ENCODE measurements at places on chromosomes 1 and 21.

- DNase-seq, result no peak
Observed at GRCh38 chr1:60265560-60266535, 192.3 kb upstream of the C1orf87 start.

DNA sequence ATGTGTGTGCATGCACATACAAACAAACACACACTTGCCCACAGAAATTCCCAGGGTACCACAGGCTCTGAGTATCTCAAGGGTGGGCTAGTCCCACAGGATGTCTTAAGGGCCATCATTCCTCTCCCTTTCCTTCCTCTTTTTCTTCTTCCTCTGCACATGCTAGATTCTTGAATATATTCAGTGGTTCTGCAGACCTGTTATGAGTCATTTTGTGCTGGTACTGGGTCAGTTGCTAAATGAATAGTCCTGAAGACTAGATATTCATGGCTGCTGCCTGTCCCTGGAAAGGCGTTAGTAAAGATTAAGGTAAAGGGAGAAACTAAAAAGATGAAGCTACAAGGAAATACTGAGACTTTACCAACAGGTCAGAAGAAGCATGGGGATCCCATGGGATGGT lies 256.7 kb upstream of the KIAA0040 start:
- DNase-seq, result no peak

DNA sequence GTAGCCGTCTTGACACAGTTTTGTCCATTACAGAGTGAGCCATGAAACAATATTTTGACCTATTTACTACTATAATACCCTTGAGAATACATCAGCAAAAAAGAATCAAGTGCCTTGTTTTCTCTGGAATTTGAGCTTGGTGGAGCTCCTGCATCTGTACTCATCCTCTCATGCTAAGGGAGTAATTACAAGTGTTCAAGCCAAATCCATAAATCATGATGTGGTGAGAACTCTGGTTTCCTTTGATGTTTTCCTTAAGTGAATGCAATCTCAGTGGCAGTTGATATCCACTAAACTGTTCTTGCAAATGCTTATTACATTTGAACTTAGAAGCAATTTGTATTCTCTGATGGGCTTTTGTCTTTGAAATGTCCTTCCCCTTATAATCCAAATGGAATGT lies 824.6 kb upstream of the TMPRSS15 start:
- DNase-seq, result no peak

GRCh38 chr21:39575775-39576174 lies 37.0 kb upstream of the B3GALT5 start:
- DNase-seq, result no peak

- DNase-seq, result no peak
Observed at GRCh38 chr1:169495046-169495775, 9.5 kb upstream of the SLC19A2 start.

DNA sequence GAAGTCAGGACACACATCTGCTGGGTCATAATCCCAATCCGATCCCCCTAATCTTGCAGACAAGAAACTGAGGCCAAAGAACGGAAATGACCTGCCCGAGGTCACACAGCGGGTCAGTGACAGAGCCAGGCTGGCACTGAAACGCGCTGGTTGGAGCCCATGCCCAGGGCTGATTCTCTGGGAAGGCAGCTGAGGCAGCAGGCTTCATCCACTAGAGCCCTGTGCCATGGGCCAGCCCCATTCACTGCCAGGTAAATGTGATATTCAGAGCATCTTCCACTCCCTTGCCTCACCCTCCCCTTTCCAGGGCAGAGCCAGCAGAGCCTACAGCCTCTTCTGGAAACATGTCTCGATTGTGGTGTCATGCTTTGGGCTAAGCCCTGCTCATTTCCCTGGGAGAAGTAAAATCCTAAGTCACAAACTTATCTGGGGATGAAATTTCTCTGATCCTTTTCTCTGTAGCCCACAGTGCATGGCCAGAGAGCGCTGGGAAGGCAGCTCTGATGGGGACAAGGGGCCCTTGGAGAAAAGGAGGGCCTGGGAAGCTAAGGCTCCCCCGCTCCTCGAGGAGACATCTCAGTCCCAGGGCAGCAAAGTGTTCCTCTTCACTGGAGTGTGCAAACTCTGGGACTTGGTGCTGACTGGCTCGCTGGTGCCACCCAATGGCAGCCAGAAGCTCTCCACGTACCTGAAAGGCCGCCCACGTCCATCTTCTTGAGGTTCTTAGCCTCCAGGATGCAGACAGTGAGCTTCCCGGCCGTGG lies 110.4 kb downstream of the SYT2 start:
- peak; percentile 6 for DNase-seq

GRCh38 chr1:242530761-242531160 lies 6.3 kb upstream of the PLD5 start:
- no peak for DNase-seq

DNA sequence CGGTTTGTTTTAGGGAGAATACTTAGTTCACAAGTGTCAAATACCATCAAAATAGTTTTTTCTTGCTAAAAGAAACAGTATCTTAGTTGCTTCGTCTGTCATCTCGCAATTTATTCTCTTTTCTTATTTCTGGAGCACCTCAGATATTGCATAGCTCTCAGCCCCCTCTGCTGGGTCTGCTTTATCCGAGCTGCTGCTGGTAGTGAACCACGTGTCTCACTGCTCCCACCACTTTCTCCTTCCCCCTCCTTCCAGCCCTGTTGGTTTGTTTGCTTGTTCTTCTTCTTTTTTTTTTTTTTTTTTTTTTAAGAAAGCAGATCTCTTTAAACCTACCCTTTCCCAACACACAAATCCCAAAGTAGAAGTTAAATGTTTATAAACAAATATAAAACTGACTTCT lies 170.8 kb downstream of the EDEM3 start:
- no peak for DNase-seq

DNA sequence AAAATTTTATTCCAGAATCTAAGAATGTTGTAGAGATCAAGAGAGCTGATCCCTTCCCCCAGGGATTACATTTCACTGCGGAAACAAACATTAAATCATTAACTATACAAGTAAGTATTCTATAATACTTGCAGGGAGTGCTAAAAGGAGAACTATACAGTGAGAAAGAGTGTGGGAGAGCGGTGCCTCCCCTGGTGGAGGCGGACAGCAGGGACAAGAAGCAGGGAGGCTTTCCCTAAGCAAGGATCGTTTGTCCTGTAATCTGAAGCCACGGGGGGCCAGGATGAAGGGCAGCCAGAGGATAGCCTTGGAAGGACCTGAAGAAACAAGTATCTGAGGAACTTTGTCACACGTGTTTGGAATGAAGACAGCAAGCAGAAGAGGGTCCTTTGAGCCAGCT lies 40.1 kb downstream of the SLC9C2 start:
- no peak for DNase-seq

DNA sequence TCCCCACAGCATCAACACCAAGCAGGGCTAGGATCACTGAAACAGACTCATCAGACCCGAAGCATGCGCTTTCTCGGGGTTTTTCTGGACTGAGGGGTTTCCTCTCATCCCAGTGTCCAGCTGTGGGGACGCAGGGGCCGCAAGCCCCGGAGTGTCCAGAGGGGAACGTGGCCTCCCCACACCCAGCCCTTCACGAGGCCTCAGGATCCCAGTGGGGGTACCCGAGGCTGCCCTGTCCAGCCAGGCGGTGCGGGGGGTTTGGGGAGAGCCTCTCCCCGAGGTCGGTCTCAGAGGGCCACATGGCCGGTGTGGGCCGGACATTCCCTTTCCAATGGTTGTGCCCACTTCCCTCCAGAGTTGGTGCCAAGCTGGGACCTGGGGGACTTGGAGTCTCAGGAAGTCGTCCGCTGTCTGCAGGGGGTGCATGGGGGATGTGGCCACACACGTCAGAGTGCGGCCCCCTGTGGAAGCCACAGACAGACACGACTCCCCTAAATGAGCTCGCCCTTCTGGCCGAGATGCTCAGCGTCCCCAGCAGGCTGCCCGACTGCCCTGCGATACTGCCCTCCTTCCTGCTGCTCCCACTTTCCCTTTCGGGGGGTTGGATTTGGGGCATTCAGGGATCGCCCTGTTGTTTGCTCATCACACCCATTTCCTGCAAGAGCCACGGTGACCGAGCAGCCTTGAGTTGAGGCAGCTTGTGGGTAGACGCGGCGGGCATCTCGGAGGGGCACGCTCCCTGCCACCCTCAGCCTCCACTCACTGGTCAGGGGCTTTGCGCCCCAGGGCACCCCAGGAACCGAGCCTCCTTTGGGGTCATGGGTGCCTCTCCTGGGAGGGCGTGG lies 4.1 kb downstream of the COL6A1 start:
- DNase-seq, result no peak

- DNase-seq, result no peak
Observed at GRCh38 chr1:208737922-208738321, 493.7 kb upstream of the PLXNA2 start.

- no peak for DNase-seq
Observed at GRCh38 chr1:231011963-231012362, 28.1 kb downstream of the FAM89A start.

- DNase-seq, result no peak
Observed at GRCh38 chr1:19835578-19835977, 20.5 kb upstream of the RNF186 start.

DNA sequence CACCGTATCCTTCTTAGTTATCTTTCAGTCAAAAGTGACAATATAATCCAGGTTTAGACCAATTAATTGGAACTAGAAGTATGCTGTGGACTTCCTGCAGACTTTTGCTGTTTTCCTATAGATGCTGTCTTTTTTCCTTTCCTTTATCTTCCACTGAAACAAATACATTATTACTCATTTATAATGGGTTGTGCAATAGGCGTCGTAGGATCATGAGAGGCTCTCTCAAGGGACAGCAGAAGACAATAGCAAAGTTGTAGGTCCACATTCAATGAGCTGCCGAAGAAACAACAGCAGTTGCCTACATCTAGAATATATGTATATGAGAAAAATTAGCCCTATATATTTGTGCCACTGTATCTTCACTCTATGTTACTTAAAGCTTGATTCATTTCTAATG lies 371.6 kb downstream of the AMY1C start:
- DNase-seq, result no peak

DNA sequence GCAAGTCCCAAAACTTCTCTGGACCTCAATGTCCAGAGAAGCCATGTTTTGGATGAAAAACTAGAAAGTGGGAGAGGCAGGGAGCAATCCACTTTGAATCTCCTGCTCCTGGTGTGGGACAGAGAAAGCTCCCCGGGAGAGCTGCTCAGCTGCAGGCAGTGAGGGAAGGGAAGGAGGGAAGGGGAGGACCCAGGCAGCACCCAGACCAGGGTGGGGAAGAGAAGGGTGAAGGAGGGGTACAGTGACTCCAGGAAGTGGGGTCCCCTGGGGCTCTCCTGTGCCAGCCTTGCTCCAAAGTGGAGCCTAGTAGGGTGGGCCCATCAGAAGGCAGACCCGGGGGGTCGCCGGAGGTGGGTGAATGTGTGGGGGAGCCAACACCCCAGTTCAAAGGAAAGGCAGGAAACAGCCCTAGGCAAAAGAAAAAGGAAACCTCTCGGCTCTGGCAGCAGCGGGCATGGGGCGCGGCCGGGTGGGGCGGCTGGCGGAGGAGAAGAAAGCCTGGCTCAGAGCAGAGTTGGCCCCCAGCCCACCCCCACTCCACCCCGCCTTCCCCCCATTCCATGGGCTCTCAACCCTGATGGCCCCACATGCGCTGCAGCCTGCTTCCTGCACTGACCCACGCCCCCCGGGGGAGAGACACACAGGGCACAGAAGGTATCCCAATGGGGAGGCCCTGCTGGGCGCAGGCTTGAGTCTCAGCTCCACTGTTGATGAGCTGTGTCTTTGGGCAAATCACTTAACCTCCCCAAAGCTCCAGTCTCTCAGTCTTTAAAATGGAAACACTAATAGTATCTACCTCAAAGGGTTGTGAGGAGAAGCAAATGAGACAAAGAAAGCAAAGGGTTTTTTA lies 5.7 kb downstream of the LGR6 start:
- no peak for DNase-seq

DNA sequence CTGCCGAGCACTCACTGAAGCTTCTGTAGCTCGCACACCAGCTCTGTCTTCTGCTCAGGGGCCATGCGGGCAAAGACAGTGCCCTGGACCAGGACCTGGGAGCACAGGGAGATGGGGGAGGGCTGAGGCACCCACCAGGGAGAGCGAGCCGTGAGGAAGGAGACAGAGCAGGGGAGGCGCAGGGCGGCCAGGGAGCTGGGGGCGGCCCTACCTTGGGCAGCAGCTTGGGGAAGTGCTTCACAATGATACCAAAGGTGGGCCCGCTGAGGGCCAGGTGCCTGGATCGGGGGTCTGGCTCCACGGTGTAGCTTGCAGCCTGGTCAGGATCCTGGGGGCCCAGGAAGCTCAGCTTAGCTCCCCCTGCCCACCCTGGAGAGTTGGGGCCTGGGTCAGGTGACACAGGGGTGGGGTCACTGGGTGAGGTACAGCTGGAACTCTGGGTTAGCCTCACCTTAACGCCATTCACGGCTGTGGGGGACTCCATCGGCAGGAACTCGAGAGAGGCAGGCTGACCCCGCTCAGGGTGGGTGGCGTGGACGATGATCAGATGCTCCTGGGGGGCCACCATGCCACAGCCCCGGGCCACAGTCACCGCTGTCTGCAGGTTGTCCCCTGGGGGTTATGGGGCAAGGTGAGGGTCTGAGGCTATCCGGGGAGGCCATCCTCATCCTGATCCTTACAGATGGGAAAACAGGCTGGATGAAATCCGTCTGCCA lies 9.4 kb upstream of the MFAP2 start:
- no peak for DNase-seq

- no peak for DNase-seq
Observed at GRCh38 chr21:31141389-31142000, 103.2 kb upstream of the KRTAP19-8 start.

GRCh38 chr1:181079382-181079781 lies 9.1 kb upstream of the IER5 start:
- DNase-seq, result no peak

- peak; percentile 1 for DNase-seq
Observed at GRCh38 chr1:94542088-94542870, 720 bp upstream of the F3 start.

GRCh38 chr1:229091721-229092136 lies 179.2 kb upstream of the RAB4A start:
- no peak for DNase-seq

DNA sequence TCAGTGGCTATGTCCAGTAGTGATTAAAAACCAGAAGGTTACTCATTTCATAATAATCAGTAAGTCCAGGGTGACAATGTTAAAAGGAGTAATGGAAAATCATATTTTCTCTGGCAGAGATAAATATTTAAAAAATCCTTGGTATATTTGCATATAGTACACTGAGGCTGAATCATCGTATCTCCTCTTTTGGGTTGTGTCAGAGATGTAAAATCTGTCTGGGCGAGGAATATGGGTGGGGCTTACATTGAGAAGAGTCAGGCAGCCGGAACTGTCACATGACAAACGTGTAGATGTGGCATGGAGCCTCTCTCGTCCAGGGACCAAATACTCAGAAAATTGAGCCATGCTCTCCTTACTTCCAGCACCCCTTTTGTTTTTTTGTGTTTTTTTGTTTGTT lies 120.9 kb downstream of the FMN2 start:
- DNase-seq, result no peak

- no peak for DNase-seq
Observed at GRCh38 chr21:46215436-46216131, 13.0 kb downstream of the LSS start.

DNA sequence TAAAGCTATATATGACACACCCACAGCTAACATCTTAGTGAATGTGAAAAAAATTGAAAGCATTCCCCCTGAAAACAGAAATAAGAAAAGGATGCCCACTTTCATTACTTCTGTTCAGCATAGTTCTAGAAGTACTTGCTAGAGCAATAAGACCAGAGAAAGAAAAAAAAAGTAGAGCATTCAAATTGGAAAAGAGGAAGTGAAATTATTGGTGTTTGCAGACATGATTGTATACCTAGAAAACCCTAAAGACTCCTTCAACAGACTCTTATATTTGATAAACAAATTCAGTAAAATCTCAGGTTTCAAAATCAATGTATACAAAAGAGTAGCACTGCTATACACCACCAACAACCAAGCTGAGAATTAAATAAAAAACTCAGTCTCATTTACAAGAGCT lies 1461.0 kb downstream of the AMY1C start:
- DNase-seq, result no peak
